C1 segment of cervical spinal cord (tissue), 14 donors: ENCODE measurements at places on chromosomes 12 and 14.

DNA sequence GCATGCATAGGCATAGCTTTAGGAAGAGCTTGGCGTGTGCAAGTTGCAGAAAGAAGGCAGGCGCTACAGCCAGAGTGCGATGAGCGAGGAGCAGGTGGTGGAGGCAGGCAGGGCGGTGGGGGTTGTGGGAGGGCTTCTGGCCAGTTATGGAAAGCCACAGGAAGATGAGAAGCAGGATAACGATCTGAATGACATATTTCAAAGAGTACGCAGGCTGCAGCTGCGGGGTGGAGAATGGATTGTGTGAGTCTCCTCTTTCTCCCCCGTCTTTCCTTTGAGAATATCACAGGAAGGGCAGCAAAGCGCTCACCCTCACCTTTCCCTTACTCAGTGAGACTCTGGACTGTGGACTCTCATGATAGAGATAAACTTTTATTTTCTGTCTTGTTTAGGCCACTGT lies 48.7 kb upstream of the PLXNC1 start:
- no peak for DNase-seq

- DNase-seq = no peak
Observed at GRCh38 chr12:66920205-66920604, 241.3 kb upstream of the GRIP1 start.

DNA sequence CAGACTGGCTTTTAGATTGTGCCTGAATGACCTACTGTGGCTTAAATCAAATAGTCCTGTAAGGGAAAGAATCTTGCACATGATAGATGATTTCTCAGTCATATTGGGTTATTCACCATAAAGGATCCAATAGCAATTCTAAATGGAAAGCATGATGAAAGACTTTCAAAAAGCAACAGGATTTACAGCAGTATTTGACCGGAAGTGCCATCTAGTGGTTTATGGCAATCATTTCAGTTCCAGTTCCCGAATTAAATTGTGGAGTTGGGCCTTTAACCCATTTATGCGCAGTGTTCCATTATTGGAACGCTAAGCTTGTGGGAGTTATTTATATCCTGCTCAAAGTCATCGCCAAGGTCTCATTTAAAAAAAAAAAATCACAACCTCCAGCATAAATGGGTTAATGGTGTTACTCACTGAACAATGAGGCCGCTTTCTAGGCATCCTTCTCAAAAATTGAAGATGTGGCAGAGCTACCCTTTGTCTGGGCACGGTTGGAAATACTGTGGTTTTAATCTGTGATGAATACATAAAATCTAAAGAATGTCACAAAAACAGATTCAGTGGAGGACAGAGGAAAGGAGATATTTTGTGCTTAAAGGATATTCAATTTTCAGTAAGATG lies 60.8 kb upstream of the REP15 start:
- no peak for DNase-seq

- DNase-seq = no peak
Observed at GRCh38 chr12:44285321-44285960, 449.6 kb downstream of the TMEM117 start.

- DNase-seq = no peak
Observed at GRCh38 chr12:112761366-112761986, 30.1 kb upstream of the RPH3A start.

GRCh38 chr12:94649349-94650142 lies 811 bp downstream of the TMCC3 start:
- peak; percentile 62 for DNase-seq

- no peak for DNase-seq
Observed at GRCh38 chr14:65072256-65072655, 30.1 kb downstream of the MAX start.

- no peak for DNase-seq
Observed at GRCh38 chr14:72545411-72546311, 348.2 kb downstream of the DPF3 start.

DNA sequence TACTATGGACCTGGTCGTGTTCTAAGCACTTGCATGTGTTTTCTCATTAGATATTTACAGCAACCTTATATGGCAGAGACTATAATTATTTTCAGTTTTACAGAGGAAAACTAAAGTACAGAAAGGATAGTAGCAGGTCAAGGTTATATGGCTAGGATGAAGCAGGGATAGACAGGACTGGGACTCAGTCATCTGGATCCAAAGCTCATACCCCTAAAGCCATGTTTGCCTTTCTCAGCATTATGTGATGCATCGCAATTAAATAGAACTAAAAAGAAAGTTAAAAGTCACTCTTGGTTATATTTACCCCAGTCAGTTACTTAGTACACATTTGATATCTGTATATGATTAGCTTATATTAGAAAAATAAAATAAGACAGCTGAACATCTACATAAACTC lies 13.3 kb downstream of the LIN7A start:
- no peak for DNase-seq

DNA sequence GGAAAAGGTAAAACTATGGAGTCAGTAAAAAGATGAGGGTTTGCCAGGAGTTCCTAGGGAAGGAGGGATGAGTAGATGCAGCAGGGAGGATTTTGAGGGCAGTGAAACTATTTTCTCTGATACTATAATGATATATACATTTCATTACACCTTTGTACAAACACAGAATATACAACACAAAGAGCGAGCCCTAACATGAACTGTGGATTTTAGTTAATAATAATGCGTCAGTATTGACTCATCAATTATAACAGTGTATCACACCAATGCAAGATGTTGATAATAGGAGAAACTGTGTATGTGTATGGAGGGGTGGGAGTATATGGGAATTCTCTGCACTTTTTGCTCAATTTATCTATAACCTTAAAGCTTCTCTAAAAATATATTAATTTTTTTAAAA lies 404.3 kb upstream of the NOVA1 start:
- no peak for DNase-seq

GRCh38 chr12:66447643-66448042 lies 145.3 kb downstream of the HELB start:
- no peak for DNase-seq

DNA sequence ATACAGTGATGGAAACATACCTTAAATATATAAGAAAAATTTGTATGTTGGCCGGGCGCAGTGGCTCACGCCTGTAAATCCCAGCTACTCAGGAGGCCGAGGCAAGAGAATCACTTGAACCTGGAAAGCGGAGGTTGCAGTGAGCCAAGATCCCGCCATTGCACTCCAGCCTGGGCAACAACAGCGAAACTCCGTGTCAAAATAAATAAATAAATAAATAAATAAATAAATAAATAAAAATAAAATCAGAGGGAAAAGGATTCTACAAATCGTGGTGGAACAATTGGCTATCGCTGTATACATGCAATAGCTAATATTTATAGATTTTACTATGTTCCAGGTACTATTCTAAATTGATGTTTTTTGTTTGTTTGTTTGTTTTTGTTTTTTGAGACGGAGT lies 1.7 kb upstream of the ATF7 start:
- DNase-seq = no peak
